ENCODE measurements at places on chromosomes 6 and 20.

GRCh38 chr6:121890307-121890910 lies 455.0 kb downstream of the GJA1 start:
- DNase-seq: no peak

DNA sequence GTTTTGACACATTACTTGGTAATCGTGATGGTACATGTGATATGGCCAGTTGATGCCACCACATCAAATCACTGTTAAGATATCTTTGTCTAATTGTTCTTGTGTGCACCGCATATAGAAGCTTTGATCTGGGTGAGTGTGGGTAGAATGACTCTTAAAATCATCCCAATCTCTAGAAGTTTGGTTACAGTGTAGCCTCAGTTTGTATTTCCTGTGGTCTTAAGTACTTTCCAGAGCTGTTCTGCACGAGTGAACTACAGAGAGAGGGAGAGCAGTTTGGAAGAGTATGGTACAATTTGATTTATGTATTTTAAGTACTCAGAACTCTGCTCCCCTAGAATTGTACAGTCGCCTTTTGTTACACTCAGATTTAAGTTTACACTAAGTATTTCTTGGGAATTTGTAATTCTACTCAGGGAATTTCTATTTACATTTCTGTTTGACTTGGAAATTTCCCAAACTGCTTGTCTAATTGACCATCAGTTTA lies 37.5 kb downstream of the SNX9 start:
- no peak for DNase-seq

DNA sequence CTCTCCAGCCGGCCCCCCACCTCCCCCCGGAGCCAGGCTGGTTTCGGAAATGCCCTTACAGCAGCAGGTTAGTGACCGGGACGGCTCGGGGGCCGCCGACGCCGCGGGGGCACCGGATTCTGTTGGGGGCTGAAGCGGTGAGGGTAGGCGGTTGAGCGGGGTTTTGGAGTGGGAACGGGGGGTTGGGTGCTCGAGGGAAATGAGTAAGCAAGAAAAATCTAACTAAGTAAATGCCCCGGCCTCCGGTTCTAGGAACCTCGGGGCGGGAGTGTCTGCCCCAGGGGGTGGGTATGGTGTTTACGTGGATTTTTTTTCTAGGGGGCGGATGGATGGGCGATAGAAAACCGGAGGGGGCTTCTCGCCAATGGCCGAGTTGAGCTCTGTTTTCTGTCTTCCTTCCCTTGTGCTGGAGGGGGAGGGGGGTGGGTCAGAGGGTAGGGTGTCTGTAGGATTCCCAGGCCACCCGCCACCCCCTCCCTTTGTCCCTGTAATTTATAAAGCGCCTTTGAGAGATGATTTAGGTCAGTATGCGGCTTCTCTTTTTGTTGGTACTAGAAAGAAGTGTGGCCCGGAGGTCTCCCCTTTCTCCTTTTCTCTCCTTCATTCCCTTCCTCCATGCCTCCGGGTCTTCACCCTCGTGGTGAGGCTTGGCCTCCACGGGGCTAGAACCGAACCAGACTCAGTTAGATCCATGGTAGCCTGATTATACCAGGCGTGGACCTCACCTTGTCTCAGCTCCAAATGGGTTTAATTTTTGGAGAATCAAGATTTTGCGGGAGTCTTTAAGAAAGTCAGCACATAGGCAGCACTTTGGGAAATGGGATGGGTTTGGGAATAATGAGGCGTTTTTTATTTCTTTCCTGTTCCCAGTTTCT lies 2.3 kb downstream of the E2F3 start:
- no peak for DNase-seq

DNA sequence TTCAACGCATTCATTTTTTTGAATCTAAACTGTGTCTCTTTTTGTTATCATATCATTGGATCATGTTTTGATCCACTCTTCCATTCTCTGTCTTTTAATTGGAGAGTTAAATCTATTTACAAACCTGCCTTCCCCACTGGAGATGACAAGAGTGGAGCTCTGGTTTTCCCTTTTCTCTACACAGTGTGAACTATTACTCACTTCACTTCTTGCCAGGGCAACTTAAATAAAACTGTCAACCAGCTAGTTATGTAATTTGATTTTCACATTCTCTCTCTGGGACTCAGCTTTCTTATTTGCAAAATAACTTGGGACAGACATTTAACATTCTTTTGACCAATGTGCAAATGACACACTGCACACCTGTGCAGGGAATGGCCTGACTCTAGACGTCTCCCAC lies 230.8 kb upstream of the CST7 start:
- no peak for DNase-seq

DNA sequence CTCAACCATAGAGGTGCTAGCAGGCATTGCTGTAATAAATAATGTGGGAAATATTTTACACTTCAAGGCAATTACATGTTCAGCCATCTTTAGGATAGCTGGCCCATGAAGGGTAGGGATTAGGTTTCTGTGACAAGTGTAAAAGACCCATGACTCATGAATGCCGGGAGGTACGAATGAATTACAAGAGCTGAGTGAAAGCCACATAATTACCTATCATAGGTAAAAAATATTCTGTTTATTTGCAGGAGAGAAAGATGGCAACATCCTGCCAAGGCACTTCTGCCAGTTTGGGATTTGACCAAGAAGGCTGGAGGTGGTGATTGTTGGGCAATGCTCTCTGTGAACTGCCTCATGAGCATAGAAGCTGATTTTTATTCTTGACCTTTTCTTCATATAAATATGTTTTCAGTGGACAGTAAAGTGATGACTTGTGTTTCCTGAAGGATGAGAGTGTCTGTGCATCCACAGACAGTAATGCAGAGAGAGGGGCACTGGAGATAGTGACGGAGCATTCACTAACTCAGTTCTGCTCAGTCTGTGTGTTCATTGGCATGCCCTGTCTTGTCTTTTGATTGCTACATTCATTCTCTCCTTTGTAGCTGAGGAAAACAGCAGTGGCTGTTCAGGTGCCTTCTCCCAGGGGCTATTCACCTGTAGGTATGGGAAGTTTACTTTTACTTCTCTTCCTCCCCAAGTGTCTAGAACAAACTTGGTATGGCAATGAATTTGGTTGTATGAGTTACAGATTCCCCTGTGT lies 481.1 kb downstream of the TFAP2B start:
- DNase-seq: no peak

DNA sequence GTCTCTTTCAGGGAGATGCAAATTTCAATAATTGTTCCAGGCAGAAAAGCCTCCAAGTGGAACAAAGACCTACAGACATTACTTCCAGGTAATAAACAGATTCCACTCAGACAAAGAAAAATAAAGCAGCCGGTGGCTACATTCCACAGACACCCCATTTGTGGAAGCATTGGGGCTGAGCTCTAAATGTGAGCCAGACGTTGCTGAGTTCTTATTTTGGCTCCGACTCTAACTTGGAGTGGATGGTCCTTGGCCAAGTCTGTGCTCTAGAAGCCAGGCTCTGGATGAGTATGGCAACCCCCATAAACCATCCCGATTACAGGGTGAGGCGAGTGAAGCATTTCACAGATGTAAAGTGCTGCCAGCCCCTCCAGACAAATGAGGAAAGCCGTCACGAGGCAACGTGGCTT lies 6.6 kb downstream of the TRAM2 start:
- DNase-seq: no peak

- DNase-seq: no peak
Measured at GRCh38 chr20:32823078-32823477, 3.3 kb downstream of the MAPRE1 start.

- no peak for DNase-seq
Measured at GRCh38 chr6:154331750-154332149, 24.9 kb downstream of the IPCEF1 start.

DNA sequence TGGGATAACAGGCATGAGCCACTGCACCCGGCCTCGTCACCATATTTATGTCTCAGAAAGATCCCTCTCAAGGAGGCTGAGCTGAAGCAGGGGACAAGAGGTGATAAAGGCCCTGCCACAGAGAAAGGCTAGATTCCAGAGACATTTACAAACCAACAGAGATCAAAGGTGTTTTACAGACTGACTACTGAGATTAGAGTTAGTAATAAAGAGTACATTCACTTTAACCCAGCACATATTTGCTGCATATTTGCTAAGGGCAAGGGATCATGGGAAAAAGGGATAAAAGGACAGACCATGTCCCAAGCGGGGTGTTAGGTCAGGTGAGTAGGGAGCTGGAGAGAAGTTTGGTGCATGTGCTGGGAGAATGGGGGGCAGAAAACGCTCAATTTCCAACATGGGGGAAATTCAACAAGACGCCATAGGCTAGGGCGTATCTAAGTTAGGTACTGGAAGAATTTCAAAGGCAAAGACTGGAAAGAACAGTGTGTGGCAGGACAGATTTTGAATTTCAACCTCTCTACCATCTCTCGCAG lies 43.8 kb upstream of the SEC63 start:
- no peak for DNase-seq

GRCh38 chr6:19613678-19614077 lies 223.5 kb upstream of the ID4 start:
- DNase-seq: no peak

- no peak for DNase-seq
Measured at GRCh38 chr6:133997267-133997666, 44.2 kb downstream of the TBPL1 start.

- no peak for DNase-seq
Measured at GRCh38 chr6:107740496-107741190, 83.5 kb downstream of the SCML4 start.

DNA sequence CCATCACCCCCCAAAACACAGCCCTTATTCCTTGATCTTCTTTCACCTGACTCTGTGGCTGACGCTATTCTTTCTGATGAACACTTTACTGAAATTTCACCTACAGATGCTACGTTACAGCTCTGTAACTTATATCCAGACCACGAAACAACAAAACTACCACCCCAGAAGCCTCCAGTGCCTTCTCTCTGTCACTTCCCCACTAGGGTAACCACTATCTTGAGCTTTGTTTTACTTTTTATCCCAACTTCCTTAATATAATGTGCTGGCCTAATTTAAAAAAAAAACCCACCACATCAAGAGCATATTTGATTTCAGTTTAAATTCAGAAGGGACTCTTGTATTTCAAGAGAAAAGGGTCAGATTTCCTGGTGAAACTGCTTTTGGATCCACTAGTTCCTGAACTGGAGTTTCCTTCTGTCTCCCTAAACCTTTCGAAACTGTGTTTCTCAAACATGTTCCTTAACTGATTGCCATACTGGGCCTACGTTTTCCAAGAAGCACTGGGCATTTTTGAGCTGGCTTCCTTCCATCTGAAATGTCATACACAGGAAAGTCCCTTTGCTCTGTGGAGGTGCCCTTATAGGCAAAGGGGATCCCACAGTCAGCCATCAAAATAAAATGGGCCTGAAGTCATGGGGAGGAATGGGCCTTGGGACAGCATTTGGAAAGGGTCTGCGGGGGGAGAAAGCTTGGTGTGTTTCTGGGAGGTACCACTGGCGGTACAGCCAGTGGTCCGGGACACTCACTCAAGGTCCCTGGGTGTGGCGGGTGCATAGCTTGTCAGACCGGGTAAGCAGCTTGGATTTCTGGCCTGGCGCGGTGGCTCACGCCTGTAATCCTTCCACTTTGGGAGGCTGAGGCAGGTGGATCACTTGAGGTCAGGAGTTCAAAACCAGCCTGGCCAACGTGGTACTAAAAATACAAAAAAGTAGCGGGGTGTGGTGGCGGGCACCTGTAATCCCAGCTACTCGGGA lies 25.8 kb upstream of the RTF2 start:
- DNase-seq: no peak

GRCh38 chr20:16115911-16116552 lies 457.2 kb downstream of the KIF16B start:
- no peak for DNase-seq

GRCh38 chr20:8646716-8647115 lies 422.2 kb upstream of the PLCB4 start:
- no peak for DNase-seq

- no peak for DNase-seq
Measured at GRCh38 chr6:83436674-83437073, 5.8 kb upstream of the ME1 start.

- DNase-seq: no peak
Measured at GRCh38 chr6:12481850-12482249, 191.7 kb downstream of the EDN1 start.

GRCh38 chr6:167115054-167115453 lies 7.8 kb upstream of the CCR6 start:
- DNase-seq: no peak

DNA sequence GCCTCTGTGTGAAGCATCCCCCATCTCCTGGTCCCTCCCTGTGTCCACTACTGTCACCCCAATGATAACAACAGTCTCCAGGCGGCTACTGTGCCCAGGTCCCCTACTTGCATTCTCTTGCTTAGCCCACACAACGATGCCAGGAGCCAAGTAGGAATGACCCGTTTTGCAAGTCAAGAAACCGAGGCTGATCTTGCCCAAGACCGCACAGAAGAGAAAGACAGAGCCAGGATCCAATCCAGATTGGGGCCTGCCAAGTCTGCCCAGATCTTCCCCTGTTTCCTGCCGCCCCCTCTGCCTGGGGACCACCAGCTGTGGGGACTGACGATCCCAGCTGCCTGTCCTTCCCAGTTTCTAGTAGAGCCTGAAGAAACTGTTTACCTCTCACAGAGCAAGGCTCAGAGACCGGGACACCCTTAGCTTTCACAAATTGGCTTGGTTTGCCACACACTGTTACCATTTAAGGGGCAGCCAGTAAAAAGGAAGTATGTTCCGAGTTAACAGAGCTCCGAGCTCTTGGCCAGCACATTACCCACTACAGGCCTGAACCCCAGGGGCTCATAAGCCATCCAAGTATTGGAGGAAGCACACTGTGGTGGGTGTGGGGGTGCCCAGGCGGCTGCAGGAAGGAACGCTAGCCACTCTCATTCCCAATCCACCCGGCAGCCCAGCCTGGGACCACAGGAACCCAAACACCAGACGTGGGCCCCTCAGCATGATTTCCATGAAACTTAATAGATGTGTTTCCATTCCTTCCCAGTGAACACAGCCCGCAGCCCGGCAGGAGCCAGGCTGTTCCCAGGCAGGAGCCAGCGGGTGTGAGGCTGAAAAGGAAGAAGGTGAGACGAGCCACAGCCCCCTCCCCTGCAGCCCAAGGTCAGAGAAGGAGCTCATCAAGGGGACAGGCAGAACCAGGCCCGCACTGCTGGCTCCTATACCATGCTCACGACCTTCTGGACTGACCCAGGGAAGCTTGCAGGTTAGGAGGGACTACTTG lies 7.9 kb downstream of the KIAA1755 start:
- no peak for DNase-seq
